Effector CD4-positive, alpha-beta T cell (primary cell): ENCODE measurements at places on chromosomes 2 and 18.

GRCh38 chr2:233865838-233866237 is 2.3 kb downstream of the MSL3B start:
- DNase-seq, result no peak

DNA sequence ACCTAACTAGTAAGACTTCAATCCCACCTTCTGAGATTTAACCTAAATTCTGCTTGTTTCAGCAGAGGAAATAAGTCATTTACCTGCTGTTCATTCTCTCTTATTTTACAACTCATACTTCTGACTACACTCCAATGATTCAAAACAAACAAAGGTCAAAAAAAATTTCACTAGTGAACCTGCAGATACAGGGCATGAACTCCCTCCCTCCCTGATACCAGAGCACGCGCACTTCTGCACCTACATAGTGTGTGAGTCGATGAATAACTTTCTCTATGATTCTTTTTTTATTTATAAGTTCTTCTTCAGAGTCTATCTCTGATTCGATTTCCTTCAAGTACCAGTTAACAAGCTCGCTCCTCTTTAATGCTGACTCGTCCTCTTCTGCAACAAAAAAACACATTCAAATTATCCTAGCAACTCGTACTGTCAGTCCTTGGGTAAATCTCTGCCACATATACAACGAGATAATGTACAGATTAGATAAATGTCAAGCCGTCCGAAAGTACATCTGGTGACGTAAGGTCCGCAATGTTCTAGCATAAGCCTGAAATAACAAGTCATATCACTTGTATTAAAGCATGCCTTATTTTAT is 7.4 kb upstream of the LCT start:
- DNase-seq, result no peak

DNA sequence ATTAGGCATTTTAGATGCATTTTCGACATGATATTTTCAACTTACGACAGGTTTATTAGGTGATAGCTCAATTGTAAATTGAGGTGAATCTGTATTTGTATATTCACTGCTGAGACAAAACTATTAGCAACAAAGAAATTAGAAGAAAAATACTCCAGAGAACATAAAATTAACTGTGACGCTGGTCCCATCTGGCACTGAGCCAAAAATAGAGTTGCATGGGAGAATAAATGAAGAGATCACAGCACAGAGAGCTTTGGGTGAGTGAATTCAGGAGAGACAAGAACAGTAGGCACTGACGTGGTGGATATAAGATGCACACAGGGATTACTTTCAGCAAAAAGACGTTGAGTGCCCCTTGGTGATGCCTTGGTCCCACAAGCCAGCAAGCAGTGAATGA is 306.2 kb upstream of the RAB6C start:
- no peak for DNase-seq

DNA sequence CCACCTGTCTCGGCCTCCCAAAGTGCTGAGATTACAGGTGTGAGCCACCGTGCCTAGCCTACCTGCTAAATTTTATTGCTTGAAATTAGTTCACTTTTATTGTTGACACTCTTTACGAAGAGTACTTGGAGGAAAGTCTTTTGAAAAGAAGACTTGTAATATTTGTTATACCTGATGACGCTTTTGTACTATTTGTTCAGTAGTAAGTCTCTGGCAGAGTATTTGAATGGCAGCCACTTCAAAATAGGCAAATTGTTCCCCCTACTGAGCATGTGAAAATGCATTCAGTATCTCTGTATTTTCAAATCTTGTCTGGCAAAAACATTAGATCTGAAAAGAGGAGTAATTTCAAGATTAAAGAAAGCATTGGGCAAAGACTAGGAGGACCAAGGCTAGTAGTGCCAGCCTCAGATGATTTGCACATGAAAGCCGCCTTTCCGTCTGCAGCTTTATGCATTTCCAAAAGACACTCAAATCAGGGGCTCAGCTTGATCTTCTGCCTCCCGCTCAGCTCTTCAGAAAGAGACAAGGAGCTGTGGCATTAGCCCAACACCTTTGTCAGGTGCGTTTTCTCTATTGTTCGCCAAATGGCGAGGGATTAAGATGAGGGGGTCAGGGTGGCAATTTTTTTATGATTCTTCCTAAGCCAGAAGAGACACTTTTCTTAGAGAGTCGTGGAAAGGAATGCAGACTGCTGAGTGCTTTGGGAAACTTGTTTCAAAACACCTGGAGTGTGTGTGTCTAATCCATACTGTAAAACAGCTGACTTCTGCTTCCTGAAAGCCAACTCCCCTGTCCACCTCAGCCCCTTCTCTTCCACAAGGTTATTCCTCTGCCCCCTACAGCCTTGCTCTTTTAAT is 18.8 kb upstream of the FOXI3 start:
- no peak for DNase-seq

DNA sequence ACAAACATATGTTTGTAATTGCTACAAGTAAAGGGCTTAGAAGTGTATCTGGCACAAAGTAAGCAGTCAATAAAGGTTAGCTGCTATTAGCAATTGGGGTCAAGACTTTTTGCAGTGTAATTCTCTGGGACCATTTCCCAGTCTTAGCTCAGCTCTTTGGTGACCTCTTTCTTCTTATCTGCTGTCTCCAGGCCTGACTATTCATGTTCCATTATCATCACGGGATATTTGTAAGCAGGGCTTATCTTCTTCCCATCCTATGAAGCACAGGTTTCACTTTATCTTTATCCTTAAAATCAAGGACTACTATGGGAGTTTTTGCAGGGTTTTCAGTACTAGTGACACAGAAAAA is 131.7 kb downstream of the DOCK10 start:
- no peak for DNase-seq

DNA sequence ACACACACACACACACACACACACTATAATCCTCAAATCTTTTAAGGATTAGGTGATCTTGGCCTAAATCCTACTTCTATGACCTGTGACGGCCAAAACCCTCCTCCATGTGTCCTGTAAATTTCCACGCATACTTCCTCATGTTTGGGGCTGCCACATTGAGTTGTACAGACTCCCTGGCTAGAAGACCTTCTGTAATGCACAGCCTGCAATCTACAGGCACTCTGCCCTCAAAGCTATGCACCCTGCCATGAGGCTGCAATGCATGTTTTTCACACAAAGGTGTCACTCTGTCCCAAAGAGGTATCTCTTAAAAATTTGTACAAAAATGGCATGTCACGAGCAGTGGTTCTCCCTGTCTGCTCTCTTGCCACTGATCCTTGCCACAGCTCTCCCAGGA is 26.4 kb upstream of the B4GALT6 start:
- no peak for DNase-seq

GRCh38 chr2:75007819-75008218 is 49.4 kb downstream of the POLE4 start:
- no peak for DNase-seq

- no peak for DNase-seq
Measured at GRCh38 chr18:55778788-55779690, 191.0 kb upstream of the TCF4 start.

- DNase-seq, result no peak
Measured at GRCh38 chr2:236257136-236257535, 7.1 kb downstream of the ASB18 start.
